ENCODE measurements at places on chromosomes 5 and 9. TPM values are rescaled to one million over a fixed set of nuclear protein-coding genes. Genes with fewer than 3 reads are reported as not detected.

INSYN2B gene
- not detected for total RNA-seq

SLC36A2 gene
- total RNA-seq = not detected

PLAC8L1 gene
- not detected for total RNA-seq

C5orf52 gene
- not detected for total RNA-seq

DNA sequence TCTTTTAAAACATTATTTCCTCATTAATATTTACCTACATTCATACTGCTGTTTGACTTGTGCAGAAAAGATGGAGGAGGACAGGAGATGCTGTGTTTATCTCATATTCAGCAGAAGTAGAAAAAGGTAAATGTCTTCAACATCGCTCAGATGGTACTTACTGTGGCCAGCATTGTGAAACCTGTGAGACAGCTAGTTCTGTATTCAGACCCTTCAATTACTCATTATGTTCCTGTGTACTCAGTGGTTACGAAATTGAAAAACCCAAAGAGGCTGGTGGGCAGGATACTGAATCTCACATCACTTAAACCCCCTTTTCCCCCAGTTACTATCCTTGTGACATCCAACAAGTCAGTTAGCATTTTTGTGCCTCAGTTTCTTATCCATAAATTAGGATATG is 216.0 kb downstream of the KDM4C start:
- H3K4me1 ChIP-seq = peaks cover 17% of the 10 kb centered on the region
- no peak for DNase-seq
- no peaks in the 10 kb centered on the region for H3K27me3 ChIP-seq
- H3K27ac ChIP-seq = no peak overlapping the region
- no peaks in the 10 kb centered on the region for H3K36me3 ChIP-seq

GRCh38 chr9:94250456-94250855 is 8.6 kb upstream of the ZNF169 start:
- H3K4me3 ChIP-seq = no peak overlapping the region
- peaks cover 10% of the 10 kb centered on the region for H3K4me1 ChIP-seq
- no peak overlapping the region for H3K27ac ChIP-seq
- peak; percentile 38 for DNase-seq
- peaks cover 1% of the 10 kb centered on the region for H3K27me3 ChIP-seq

GRCh38 chr9:6328103-6328502 is at the start of gene TPD52L3:
Gene TPD52L3, plus strand, starts transcription at chr9:6328375. Its CDS starts 221 bp downstream, at chr9:6328596.
- H3K4me3 ChIP-seq = no peak within 1 kb of the TSS
- H3K27me3 ChIP-seq = peaks cover 13% of the 10 kb centered on the region
- no peak for DNase-seq
- H3K36me3 ChIP-seq = no peaks in the 10 kb centered on the region
- no peaks in the 10 kb centered on the region for H3K4me1 ChIP-seq
- H3K27ac ChIP-seq = no peak within 1 kb of the TSS

DNA sequence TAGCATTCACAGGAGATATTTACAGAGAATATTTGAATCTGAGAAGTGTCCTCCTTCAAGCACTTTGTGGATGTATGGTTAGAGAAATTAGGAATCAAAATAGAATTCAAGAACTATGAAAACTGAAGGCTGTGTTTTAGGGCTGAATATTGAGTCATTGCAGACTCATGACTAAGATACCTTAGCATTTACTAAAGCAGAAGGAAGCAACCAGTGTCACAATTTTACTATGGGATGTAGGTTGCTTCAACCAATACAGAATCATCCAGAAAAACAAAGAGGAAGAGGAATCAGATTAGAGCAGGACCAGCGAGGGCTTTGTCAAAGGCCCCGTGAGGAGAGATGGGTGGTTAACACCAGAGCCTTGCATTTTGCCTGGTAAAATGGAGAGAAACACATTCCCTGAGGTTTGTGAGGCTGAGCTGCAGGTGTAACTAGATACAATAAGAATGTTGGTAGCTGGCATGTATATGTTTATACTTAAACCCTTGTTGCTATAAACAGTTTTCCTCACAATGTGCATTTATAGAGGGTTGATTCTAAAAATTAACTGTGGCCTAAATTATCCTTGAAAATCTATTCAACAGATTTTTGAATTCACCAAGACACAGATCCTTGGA is 518.1 kb downstream of the AGTPBP1 start:
- no peak overlapping the region for H3K4me3 ChIP-seq
- H3K36me3 ChIP-seq = no peaks in the 10 kb centered on the region
- H3K27me3 ChIP-seq = no peaks in the 10 kb centered on the region
- H3K27ac ChIP-seq = no peak overlapping the region

- no peaks in the 10 kb centered on the region for H3K4me1 ChIP-seq
- H3K27me3 ChIP-seq = no peaks in the 10 kb centered on the region
- no peak overlapping the region for H3K4me3 ChIP-seq
- DNase-seq = no peak
- no peaks in the 10 kb centered on the region for H3K36me3 ChIP-seq
- H3K27ac ChIP-seq = no peak overlapping the region
These were observed 184.0 kb downstream of the CNTLN start for GRCh38 chr9:17318821-17319320.

DNA sequence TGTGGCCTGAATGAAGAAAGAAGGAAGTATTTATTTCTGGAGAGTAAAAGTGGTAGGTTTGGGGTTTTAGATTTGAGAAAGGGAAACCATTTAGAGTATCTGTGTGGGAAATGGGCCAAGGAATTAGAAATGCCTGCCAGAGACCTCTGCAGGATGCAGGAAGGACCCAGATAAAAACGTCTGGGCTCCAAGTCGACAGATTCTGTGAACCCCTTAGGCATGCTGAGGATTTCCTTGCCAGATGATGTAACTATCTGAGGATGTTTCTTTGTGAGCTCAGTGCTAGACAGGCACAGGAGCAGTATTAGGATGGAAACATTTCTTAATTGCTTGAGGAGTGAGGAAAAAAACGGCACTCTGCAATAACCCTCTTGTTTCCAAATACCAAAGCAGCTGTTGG is 251.8 kb upstream of the DMRT1 start:
- H3K4me3 ChIP-seq = no peak overlapping the region
- peaks cover 12% of the 10 kb centered on the region for H3K4me1 ChIP-seq
- no peaks in the 10 kb centered on the region for H3K36me3 ChIP-seq
- DNase-seq = no peak
- no peaks in the 10 kb centered on the region for H3K27me3 ChIP-seq
